NCI-H1417 (cell line): ENCODE measurements at places on chromosomes 16 and 17.

DNA sequence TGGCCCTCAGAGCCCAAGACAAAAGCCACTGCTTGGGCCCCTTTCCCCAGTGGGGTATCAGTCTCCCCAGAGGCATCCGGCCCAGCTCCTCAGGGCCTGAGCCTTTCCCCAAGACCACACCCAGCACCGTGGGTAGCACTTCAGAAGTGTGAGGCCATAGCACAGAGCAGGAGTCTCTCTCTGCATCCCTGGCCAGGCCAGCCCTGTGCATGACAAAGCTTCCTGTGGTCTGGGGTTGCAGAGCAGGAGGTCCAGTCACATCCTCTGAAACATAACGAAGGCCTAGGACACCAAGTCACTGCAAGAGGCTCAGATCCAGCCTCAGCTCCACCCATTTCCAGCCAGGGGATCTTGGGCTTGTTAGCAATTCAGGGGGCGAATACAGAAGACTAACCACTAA is 56.8 kb upstream of the ZNF423 start:
- DNase-seq, result no peak

GRCh38 chr16:66858740-66859396 is 14.7 kb downstream of the CA7 start:
- no peak for DNase-seq

GRCh38 chr17:3843935-3844516 is 2.0 kb downstream of the NCBP3 start:
- DNase-seq, result no peak

DNA sequence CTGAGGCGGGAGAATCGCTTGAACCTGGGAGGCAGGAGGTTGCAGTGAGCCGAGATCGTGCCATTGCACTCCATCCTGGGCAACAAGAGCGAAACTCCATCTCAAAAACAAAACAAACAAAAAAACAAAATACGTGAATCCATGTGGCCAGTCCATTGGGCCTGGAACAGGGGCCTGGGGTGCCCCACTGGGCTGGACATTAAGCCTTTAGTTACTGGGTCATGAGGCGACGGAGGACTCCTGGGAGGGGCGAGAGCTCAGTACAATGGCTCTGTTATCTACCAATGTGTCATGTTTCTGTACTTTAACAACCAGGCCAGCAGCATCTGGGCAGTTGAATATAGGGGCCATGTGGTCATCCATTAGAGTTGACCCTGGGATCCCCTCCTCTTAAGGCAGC is 18.9 kb upstream of the CLEC18A start:
- no peak for DNase-seq

GRCh38 chr17:49875685-49876084 is 27.8 kb upstream of the TAC4 start:
- DNase-seq, result no peak

DNA sequence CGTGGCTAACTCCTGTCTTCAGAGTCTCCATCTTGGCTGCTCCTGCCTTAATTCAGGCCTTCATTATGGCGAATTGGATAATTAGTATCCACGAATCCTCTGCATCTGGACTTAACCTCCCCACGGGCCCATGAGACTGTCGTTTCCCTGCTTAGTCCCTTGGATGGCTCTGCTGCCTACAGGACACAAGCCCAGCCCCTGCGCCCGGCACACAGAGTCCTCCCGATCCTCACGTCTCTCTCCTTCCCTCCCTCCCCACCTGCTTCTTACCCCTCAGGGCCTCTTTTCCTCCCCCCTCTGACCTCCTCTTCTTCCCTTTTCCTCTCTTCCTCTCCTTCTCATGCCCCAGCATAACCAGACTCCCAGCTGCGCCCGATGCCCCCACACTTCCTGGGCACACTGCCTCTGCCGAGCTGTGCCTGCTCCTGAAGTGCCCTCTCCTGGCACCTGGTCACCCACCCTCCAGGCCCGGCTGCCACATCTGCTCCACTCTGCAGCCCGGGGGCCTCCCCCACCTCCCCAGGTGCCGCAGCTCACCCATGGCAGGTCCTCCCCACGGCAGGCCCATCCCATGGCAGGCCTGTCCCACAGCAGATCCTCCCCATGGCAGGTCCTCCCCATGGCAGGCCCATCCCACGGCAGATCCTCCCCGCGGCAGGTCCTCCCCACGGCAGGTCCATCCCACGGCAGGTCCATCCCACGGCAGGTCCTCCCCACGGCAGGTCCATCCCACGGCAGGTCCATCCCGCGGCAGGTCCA is 45.9 kb downstream of the RPH3AL start:
- no peak for DNase-seq

DNA sequence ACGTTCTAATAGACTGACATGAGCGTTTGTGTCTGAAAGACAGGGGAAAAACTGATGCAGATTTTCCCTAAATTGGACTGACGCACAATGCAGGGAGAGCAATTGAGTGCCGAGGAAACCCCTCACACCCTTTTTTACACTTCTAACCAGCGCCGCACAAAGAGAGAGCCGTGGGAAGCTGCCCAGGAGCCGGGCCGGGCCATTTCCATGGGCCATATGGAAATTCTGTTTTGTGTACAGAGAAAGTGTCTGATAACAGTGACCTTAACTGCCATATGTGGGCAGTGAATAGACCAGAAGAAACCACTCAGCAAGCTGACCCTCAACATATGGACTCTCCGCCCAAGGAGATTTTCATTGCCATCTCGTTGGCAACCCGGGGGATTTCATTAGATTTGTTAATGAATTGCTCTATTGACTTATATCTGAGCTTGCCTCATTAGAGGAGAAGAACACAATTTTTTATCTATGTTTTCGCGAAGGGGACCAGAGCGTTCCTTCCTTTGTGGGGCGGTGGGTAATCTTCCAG is 225.9 kb upstream of the IRX3 start:
- no peak for DNase-seq

DNA sequence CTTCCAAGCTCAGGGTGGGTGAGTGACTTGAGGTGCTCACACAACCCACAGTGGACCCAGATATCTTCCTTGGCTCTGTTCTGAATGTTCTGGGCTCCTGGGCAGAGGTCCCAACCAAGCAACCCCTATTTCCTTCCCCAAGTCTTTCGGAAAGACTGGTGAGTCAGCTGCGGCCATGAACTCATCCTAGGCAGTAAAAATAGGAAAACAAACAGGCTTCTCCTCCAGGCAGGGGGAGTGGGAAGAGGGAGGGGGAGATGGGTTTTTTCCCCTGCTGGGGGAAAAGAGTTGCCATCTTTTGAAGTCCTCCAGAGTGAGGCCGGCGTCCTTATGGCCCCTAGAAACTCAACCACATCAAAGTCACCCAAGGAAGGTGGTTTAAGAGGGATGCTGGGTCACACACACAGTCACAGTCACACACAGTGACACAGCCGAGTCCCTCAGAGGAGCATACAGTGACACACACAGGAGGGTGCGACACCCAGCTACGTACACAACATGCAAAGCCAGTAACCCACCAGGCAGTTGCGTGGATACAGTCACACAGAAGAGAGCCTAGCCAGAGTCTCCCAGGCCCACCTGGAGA is 16.0 kb upstream of the DLX4 start:
- no peak for DNase-seq

- no peak for DNase-seq
Measured at GRCh38 chr16:3480901-3481695, 14.2 kb downstream of the C16orf90 start.

DNA sequence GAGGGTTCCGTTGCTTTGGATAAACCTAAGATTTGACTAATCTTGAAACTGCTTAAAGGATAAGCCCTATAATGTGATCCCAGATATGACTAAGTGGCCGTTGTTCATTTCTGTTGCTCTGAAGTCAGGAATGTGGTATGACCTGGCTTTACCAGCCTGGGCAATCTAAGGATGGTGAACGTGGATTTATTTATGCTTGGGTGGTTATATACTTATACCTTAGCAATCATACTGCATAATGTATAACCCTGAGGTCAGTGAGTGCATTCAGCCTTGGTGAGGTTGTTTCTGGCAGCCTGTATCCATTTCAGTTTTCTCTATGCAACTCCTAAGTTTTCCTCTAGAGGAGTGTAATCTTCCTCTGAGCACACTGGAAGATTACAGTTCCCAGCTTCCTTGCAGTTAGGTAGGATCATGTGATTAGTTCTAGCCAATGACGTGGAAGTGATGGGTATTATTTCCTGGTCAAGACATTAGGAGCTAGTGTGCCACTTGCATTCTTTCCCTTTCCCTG is 41.9 kb downstream of the FTO start:
- no peak for DNase-seq

DNA sequence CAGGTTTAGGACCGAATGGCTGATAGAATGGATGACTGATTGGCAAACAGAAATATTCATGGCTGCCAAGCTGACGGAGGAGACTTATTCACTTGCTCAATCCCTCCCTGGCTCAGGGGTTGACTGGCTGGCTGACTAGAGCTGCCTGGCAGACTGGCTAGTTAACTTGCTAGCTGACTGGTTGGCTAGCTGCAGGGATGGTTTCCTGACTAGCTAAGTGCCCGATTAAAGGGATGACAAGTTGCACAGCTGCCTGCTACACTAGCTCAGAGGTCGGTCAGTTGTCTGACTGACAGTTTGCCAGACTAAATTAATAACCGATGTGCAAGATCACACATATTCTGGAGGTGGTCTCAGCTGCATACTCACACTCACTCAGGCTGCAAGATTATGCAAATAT is 1208.4 kb upstream of the CDH8 start:
- no peak for DNase-seq

DNA sequence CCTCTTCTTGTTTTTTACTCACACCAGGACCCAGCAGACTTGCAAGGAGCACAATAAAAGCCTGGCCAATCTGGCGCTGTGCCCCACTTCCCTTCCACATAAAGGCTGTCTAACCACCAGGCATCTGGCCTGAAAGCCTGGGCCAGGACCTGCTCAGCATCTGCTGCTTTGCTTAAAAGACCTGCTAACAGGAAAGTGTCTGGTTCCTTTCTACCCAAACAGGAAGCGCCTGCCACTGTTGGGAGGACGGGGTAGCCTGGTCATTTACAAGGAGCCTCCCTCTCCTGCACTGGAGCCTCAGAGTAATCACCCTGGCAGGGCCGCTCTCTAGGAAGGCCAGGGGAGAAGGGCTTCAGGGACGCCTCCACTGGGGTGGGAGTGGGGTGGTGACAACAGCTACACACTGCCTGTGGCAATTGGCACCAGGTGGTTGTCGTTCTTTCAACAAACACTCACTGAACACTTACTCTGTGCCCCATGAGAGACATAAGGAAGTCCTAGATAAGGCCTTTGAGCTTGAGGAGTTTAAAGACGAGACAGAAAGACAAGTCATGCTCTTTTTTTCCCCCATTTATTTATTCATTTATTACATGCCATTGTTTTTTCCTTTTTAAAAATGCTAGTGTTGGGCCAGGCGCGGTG is 6.3 kb upstream of the MMP28 start:
- no peak for DNase-seq

GRCh38 chr16:3488801-3489200 is 6.5 kb downstream of the C16orf90 start:
- no peak for DNase-seq

DNA sequence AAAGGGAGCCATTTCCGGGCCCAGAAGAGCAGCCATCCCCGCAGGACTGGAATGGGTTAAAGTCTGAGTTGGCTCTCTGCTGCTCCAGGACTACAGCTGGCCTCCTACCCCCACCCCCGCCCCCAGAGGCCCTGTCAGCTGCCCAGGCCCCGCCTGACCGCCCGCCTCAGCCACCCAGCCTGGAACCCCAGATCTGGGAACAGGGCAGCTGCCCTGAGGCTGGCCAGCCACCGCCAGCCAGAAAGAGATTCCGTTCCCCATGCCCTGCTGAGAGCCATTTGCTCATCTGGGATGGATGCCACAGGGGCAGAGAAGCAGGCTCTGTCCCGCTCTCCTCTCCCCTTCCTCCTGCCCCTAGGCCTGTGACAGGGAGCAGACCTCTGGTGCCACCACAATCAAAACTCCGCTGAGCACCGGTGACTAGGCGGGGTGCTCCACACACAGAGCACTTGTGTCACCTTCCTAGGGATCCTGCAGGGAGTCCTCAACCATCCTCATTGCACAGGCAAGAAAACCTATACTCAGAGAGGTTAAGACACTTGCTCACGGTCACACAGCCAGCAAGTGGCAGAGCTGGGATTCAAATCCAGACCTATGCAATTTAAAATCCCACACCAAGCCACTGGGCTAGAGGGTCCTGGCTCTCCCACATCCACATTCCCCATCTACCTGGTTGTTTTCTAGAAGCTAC is 44.1 kb downstream of the ZNF423 start:
- no peak for DNase-seq

DNA sequence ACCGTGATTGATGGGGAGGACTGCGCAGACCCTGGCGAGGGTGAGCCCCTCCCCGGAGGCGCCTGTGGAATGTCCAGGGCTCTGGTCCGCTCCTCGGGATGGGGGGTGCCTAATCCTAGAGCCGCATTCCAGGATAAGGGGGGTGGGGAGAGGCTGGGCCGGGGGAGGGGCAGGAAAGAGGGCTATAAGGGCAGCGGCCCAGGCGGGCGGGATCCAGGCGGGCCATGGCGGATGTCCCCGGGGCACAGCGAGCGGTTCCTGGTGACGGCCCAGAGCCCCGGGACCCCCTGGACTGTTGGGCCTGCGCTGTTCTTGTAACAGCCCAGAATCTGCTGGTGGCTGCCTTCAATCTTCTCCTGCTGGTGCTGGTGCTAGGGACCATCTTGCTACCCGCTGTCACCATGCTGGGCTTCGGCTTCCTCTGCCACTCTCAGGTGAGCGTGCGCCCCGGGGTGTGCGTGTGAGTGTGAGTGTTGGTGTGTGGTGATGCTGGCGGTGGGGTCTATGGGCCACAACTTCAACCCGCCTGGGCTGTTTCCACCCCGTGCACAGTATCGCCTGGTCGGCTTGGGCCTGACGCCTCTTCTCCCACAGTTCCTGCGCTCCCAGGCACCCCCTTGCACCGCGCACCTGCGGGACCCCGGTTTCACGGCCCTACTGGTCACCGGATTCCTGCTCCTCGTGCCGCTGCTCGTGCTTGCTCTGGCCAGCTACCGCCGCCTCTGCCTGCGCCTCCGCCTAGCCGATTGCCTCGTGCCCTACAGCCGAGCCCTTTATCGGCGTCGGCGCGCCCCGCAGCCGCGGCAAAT is at the start of gene TMEM88:
Gene TMEM88 (plus strand): TSS at position 216 of the 809 bp plus-strand sequence. CDS start 9 bp downstream, at position 225.
- DNase-seq, result no peak

GRCh38 chr16:79372503-79373184 is 227.9 kb downstream of the MAF start:
- DNase-seq, result no peak

DNA sequence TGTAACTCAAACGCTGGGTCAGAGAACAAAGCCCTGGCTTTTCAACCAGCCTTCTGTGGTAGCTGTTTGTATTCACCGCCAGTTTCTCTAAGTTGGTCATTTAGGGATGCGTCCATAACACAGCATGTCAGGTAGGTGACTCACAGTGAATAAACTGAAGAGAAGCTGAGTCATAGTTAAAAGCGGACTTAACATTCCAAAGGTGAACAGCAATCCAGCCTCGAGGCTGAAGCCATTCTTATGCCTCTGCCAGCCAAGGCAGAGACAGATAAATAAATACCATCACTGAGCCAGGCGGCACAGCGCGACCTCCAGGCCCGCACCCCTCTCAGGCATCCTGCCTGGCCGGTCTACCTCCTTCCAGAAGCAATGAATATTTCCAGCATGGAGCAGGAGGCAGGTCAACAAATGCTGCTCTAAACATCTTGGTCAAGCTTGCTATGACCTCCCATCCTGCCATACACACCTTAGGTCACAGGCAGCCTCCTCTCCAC is 12.4 kb upstream of the CACNG4 start:
- no peak for DNase-seq
